Fibroblast of lung (primary cell): ENCODE measurements at places on chromosomes 6 and 20. TPM values are rescaled to one million over a fixed set of nuclear protein-coding genes. Genes with fewer than 3 reads are reported as not detected.

- DNase-seq, result peak; percentile 26
Measured at GRCh38 chr6:136173519-136174507, 76.3 kb downstream of the MTFR2 start.

DNA sequence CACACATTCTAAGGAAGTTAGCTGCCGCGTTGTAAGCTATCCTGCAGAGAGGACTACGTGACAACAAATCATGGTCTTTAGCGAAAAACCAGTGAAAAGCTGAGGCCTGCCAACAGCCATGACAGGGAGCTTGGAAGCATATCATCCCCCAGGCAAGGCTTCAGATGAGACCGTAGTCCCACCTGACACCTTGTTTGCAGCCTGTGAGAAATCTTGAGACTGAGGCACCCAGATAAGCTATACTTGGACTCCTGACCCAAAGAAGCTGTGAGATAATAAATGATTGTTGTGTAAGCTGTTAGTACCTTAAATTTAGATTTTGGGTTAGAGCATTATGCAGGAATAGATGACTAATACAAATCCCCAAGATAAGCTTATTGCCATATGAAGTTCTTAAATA, 45.4 kb upstream of the SENP6 start:
- DNase-seq, result no peak

DNA sequence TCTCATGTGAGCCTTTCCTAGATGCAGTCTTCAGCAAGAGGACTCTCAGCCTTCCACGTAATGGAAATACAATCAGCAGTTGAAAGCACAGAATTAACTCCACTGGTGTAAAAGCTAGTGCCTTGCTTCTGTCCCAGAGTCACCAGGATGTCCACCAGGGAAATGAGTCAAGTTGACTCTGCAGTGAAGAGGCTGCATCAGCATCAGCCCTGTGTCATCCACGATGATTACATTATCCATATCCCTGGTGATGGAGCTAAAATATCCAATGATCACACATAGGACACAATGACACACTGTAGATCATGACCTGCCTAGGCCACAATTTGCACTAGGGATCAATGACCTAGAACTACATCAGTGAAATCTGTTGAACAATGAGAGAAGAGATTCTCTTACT, 262.4 kb downstream of the ERMARD start:
- DNase-seq, result no peak

GRCh38 chr20:10637563-10637962, 36.2 kb downstream of the JAG1 start:
- DNase-seq, result peak; percentile 53

GRCh38 chr20:3871550-3872265, 17.5 kb upstream of the PANK2 start:
- no peak for DNase-seq

- DNase-seq, result peak; percentile 93
Measured at GRCh38 chr20:371755-372542, 8.6 kb upstream of the TRIB3 start.

DNA sequence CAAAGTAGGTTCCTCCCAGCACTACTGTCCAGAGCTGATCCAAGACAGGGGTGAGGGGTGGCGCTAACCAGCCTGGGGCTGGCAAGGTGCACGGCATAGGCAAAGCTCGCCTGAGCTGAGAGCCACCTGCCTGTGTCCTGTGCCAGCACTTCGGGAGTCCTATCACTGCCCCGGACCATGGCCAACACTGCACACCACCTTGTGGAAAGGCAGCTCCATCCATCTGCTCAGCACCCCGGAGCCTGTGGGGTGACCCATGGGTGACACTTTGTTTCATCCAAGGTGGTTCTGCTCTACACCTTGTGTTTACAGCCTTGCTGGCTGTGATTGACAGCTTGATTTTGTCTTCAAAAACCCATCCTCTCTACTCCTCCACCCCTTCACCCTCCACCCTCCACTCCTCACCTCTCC, 32.9 kb upstream of the GATA5 start:
- DNase-seq, result no peak

DNA sequence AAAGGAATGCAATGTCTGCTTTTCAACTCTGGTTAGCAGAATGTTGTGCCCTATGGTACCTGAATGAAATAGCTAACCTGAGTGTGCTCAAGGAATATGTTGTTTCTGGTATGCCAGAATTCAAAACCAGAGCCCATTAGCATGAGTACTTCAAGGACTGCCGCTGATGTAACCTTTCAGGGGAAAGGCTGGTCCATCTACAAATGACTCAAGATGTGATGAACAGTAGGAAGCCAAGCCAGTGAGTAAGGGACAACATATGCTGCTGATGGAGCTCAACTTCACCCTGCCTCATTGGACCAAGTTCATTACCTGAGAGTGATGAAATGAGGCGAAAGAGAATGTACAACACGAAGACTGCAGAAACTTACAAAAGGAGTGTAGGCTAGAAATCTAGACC, 95.7 kb upstream of the BMP2 start:
- no peak for DNase-seq

DNA sequence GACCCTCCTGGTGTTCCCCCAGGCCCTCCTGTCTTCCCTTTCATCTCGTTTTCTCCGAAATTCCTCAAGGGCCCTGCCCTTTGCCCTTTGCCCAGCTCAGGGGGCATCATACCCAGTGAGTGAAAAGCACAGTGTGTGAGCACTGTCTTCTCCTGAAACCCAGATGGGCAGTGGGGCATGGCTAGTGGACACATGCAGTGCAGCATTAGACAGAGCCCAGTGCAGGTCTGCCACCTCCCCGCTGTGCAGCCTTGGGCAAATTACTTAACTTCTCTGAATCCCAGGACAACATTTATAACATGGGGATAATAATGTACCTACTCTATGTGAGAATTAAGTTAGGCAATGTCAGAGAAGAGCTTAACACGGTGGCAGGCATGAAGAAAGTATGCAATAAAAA, 1.3 kb downstream of the PRND start:
- DNase-seq, result no peak

DNA sequence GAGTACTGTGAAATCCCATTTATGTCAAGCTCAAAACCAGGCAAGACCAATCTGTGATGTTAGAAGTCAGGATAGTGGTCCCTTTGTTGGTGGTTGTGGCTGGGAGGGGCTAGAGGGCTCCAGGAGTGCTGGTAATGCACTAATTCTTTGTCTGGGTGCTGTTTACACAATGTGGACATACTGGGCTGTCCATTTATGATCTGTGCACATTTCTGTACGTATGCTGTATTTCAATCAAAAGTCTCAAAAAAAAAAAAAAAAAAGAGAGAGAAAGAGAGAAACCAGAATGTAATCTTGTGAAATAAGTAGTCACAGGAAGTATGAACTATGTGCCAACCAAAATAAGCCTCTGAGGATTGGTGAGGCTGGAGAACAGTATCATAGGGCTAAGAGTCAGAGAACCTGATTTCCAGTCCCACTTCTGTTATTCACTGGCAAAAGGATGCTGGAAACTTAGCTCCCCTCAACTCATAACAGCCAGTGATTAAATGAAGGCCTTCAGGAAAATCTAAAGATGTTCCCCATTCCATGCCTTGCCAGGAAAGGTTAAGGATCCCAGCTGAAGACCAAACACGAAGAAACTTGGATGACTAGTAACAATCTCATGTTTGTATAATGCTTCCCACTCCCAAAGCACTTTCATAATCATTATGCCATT, 19.6 kb upstream of the TRAM2 start:
- DNase-seq, result peak; percentile 89

TCF21 gene
- total RNA-seq, result 8.2 and 11.1 TPM in 2 replicates

MEP1A gene
- total RNA-seq, result not detected in 2 replicates

CD83 gene
- 1.3 and 5.0 TPM in 2 replicates for total RNA-seq

SRSF12 gene
- total RNA-seq, result 0.33 and 0.51 TPM in 2 replicates

PXT1 gene
- total RNA-seq, result under 0.01 and 0.26 TPM in 2 replicates

CD93 gene
- under 0.01 TPM in 1 of 2 replicates, not detected in the other for total RNA-seq

CALHM6 gene
- total RNA-seq, result 0.33 and 1.0 TPM in 2 replicates

PTK7 gene
- 145 and 159 TPM in 2 replicates for total RNA-seq

OPRM1 gene
- not detected in 2 replicates for total RNA-seq
